Vagina (tissue), 2 donors: ENCODE measurements at places on chromosomes 6 and 20.

- no peak for DNase-seq
Measured at GRCh38 chr6:114577109-114577508, 234.3 kb upstream of the HS3ST5 start.

GRCh38 chr6:132571774-132572173, 1.7 kb downstream of the TAAR6 start:
- no peak for DNase-seq

DNA sequence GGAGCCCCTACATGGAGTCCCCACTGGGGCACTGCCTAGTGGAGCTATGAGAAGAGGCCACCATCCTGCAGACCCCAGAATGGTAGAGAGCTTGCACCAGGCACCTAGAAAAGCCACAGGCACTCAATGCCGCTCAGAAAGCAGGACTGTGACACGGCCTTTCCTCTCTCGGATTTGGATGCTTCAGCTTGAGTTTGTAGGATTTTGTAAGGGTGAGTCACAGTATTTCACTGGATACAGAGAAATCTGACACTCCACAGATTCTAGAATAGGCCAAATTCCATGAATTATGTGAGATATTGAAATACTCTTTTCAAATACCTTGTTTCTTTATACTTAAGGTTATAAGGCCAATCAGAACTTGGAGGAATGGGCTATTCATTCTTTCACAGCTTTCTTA, 424.5 kb downstream of the HTR1B start:
- DNase-seq, result no peak

DNA sequence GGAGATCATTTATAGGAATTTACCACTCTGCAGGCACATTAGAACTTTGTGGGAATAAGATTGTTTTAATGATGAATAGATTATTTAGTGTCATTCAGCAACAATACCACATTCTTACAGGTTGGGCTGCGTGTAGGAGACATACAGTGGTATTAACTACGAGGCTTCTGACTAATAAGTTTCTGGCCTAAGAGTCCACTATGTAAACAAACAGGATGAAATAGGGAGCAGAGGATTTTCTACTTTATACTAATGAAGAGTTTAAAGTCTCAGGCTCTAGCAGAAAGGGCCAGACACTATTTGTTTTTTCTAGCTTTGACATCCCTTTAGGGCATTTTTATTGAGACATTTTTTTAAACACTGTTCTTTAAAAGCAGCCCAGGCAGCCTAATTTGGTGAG, 75.6 kb downstream of the SLC24A3 start:
- no peak for DNase-seq

- no peak for DNase-seq
Measured at GRCh38 chr6:160921095-160921494, 70.5 kb upstream of the MAP3K4 start.

DNA sequence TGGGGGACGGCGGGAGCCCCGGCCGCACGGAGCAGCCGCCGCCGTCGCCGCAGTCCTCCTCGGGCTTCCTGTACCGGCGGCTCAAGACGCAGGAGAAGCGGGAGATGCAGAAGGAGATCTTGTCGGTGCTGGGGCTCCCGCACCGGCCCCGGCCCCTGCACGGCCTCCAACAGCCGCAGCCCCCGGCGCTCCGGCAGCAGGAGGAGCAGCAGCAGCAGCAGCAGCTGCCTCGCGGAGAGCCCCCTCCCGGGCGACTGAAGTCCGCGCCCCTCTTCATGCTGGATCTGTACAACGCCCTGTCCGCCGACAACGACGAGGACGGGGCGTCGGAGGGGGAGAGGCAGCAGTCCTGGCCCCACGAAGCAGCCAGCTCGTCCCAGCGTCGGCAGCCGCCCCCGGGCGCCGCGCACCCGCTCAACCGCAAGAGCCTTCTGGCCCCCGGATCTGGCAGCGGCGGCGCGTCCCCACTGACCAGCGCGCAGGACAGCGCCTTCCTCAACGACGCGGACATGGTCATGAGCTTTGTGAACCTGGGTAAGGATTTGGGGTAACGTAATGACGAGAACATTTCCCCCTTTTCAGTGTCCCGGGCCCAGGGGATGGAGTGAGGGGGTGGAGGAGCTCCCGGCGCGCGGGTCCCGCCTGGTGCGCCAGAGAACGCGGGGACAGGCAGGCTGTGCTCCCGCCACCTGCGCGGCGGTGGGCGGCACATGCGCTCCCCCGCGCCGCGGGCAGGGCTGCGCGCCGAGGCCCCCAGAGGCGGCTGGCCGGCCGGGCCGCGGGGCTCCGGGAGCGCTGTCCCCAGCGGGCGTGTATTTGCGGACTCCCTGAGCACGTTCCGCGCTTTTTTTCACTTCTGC, 1.4 kb downstream of the BMP6 start:
- no peak for DNase-seq

DNA sequence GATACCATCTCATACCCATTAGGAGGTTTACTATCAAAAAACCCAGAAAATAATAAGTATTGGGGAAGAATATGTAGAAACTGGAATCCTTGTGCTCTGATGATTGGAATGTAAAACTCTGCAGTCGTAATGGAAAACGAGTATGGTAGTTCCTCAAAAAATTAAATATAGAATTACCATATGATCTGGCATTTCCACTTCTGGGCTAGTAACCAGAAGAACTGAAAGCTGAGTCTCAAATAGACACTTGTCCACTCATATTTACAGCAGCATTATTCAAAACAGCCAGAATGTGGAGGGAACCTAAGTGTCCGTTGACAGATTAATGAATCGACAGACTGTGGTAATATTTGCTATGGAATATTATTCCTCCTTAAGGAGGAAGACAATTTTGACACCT, 44.3 kb downstream of the FOXC1 start:
- no peak for DNase-seq

- no peak for DNase-seq
Measured at GRCh38 chr20:62784497-62784896, 11.8 kb upstream of the MRGBP start.

- no peak for DNase-seq
Measured at GRCh38 chr6:5427586-5427985, 166.3 kb downstream of the FARS2 start.

- no peak for DNase-seq
Measured at GRCh38 chr6:26122005-26122388, 34.8 kb downstream of the HFE start.

GRCh38 chr20:57678340-57678739, 31.5 kb downstream of the PMEPA1 start:
- DNase-seq, result no peak

DNA sequence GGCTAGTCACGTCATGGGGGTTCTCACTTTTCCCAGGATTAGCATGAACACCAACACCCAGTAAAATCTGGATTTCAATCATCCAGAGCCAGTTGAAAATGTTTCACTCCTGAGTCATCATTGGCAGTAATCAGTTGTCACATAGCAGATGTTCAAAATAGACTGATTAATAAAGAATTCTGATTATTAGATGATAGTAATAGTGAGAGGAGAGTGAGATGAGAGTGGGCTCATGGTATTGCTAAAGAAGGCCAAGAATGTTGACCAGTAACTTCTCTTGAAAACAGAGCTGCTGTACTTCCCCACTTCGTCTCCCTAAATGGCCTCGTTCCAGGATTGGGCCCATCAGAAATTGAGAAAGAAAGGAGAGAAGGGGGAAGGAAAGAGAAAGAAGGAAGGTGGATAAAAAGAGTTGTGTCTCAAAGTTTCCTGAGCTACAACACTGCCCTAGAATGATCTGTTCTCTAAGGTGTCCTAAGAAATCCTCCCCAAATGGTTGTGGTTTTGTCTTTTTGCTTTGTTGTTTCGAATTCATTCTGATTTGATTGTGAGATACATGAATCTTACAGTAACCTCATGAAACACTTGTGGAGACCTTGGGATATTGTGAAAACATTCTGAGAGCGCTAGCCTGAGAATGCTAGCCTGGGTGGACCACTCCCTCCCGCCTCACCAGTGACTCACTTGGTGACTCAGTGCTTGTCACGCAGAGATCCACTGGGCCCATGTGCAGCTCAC, 502.2 kb upstream of the JARID2 start:
- no peak for DNase-seq

- DNase-seq, result no peak
Measured at GRCh38 chr6:21942897-21943296, 349.3 kb downstream of the SOX4 start.

DNA sequence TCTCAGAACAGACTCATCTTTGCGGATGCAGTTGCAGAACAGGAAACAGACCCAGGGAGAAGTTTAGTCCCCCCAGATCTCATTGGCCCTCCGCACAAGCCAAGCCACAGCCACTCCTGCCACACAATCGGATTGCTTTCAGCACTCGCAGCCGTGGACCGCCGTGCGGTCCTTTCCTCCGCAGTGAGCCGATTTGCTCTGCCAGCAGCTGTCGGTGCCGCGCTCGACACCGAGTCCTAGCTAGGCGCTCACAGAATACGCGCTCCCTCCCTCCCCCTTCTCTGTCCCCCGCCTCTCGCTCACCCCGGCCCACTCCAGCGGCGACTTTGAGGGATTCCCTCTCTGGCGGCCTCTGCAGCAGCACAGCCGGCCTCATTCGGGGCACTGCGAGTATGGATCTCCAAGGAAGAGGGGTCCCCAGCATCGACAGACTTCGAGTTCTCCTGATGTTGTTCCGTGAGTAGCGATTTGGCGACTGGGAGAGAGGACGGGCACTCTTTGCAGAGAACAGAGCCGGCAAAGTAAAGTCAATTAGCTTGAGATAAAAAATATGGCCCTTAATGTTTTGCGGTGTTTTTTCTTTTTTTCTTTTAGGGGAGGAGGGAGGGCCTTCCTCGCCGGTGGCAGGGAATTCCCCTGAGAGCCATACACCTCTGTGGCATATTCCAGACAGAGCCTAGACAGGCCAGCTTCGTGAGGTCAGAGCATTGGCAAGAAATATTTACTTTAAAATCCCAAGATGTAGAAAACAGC, at the start of gene LAMP5:
LAMP5 (plus strand) TSS at position 130 of the 753 bp plus-strand sequence; CDS start at position 393, 263 bp downstream.
- no peak for DNase-seq

- DNase-seq, result no peak
Measured at GRCh38 chr6:74731204-74731603, 474.6 kb downstream of the COL12A1 start.

DNA sequence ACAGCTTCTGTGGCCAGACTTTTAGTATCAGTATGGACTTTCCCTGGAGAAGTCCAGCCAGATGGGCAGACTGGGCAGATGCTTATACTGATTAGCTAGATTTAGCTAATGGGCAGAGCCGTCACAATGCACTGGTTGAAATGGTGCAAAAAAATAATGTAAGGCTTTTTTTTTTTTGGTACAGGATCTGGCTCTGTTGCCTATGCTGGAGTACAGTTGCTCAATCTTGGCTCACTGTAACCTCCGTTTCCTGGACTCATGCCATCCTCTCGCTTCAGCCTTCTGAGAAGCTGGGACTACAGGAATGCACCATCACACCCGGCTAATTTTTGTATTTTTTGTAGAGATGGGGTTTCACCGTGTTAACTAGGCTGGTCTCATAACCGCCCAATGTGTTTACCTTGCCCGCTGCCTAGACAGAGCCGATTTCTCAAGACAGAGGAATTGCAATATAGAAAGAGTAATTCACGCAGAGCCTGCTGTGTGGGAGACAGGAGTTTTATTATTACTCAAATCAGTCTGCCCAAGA, 16.4 kb upstream of the KIFC1 start:
- no peak for DNase-seq

DNA sequence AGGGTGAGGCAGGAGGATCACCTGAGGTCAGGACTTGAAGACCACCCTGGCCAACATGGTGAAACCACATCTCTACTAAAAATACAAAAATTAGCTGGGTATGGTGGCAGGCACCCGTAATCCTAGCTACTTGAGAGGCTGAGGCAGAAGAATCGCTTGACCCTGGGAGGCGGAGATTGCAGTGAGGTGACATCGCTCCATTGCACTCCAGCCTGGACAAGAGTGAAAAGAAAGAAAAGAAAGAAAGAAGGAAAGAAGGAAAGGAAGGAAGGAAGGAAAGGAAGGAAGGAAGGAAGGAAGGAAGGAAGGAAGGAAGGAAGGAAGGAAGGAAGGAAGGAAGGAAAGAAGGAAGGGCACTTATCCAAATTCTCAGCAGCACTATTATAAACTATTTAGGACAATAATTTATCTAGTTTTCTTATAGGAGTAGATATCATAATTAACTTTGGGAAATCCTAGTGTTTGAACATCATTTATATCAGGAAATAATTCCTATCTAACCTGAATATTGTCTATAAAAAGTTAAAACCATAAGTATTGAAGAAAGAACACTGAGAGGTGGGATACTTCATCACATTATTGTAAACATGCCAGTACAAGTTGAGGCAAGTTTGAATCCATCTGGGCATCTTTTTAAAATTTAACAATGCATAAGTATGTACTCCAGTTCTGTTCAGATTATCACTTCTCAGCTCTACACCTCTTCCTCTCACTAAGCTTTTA, 305.5 kb downstream of the SLC35F1 start:
- DNase-seq, result no peak

DNA sequence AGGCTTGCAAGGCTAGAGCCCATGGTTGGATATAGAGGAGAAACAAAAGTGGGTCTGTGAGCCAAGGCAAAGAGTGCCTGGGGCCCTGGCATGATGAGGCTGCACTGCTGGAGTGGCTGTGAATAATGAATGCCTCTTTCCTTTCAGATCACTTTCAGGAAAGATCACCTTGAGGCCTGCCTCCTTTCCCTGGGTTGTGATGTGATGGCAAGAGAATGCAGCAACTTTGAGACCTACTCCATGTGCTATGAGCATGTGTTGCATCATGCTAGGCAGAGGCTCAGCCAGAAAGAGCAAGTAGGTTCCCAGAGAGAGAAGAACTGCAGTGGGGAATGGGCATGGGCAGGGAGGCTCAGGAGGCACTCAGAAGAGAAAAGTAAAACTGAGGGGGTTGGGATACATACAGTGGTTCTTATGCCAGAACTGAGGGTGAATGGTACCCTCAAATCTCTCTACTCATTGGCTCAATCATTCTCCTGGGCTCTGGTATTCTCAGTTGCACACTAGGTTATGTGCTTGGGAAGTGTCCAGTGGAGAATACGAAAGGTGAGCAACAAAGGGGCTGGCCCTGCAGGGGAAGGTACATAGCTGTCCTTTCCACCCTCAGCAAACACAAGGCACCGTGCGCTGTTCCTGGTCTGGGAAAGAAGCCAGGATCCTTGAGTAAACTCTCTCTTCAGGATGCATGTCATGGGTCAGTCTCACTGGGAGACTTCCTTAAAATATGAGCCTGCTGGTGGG, 45.9 kb downstream of the CD164 start:
- DNase-seq, result no peak

DNA sequence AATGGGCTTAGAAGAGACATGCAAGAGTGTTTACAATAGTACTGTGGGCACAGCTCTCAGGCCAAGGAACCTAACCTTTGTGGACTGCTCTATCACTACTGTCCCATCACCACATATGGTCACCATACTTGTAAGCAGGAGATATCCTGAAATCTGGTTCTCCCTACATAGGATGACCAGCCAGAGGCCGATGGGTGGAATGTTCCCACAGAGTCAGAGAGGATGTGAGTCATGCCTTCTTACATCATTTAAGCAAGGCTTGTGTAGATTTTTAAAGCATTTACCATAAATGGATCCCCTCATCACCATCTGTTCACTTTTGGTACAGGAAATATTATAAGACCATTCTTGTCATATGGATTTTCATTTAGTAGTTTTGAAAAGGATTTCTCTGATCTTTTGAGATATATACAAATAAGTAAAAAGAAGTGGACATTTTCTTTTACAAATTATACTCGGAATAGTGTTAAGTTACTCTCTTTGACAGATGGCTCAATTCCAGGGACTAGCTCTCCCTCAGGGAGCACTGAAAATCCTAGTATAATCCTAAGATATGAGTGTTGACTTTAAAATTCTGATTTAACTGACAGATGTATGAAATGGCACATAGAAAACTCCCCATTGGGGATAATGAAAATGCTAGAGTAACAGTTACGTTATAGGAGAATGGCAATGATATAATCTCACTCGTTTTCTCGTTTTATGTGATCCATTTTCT, 6.6 kb downstream of the HTR1B start:
- DNase-seq, result no peak
